ENCODE measurements at places on chromosomes 2 and 18.

GRCh38 chr2:85524336-85524908, 14.5 kb upstream of the MAT2A start:
- no peak for DNase-seq

DNA sequence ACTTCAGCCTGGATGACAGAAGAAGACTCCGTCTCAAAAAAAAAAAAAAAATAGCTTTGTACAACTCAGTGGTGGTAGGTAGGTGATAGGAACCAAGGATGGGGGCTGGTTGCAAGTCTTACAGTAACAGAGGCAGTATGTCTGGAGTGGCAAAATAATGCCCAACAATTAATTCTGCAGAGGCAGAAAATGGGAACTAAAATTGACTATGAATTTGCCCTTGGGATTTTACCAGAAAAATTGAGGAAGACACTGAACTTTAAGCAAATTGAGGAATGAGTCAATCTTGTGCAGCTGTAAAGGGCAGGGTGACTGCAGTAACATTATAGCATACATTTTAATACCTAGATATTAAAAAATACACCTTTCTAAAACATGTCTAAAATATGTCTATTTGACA, 292.1 kb upstream of the FBXO11 start:
- DNase-seq = no peak

- no peak for DNase-seq
These were observed 27.7 kb downstream of the NFATC1 start for GRCh38 chr18:79423211-79424007.

- DNase-seq = no peak
These were observed 138.8 kb downstream of the CNTNAP5 start for GRCh38 chr2:124163840-124164239.

GRCh38 chr2:217206907-217207698, 347.2 kb upstream of the TNP1 start:
- no peak for DNase-seq
